ENCODE measurements at places on chromosomes 5 and 9. TPM values are rescaled to one million over a fixed set of nuclear protein-coding genes. Genes with fewer than 3 reads are reported as not detected.

ZNF608 gene
- 22.3 TPM for total RNA-seq

CD274 gene
- 4.5 TPM for total RNA-seq

CDO1 gene
- 2.2 TPM for total RNA-seq

AGGF1 gene
- 18.0 TPM for total RNA-seq

GABRG2 gene
- not detected for total RNA-seq

NEUROG1 gene
- total RNA-seq = not detected
